ENCODE measurements at places on chromosomes 12 and 14. TPM values are rescaled to one million over a fixed set of nuclear protein-coding genes. Genes with fewer than 3 reads are reported as not detected.

DNA sequence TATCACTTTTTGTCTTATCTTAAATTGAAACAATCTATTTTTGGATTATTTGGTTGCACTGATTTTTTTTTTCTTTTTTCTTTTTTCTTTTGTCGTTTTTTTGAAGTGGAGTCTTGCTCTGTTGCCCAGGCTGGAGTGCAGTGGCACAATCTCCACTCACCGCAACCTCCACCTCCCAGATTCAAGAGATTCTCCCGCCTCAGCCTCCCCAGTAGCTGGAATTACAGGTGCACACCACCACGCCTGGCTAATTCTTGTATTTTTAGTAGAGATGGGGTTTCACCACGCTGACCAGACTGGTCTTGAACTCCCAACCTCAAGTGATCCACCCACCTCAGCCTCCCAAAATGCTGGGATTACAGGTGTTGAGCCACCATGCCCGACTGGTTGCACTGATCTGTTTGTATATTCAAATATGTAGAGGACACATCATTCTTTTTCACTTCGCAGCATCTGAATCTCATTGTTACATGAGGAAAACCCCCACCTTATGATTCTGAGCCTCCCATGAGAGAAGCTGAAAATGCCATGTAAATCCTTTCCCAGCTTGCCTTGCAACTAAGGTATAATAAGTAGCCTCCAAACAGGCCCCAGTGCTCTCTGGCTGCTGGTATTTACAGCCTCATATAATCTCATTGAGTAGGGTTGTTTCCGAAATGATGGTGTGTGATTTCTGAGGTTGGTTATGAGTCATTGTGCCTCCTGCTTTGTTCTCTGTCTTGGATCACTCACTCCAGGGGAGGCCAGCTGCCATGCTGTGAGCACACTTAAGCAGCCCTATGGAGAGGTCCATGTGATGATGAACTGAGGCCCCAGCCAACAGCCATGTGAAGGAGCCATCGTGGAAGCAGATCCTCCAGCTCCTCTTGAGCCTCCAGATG lies 5.2 kb upstream of the HSP90B1 start:
- no peak for DNase-seq

GRCh38 chr14:64705381-64706118 lies 1.3 kb downstream of the PLEKHG3 start:
- DNase-seq: no peak

GRCh38 chr12:19744705-19745218 lies 305.5 kb downstream of the AEBP2 start:
- no peak for DNase-seq

DNA sequence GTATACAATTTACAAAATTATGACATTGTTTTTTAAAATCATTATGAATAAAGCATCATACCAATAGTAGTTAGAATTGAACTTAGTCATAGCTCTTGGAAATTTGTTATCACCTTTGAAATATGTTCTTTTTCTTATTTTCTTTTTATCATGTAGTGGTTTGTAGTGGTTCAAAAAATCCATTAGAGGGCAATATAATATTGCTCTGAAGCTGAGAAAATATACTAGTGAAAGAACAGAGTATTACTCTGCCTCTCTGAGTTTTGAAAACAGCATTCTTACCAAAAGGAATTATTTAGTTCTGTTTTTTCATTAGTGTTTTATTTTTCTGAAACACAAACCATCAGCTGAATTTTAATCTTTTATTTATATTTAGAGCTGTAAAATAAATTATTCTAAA lies 76.2 kb downstream of the PDZRN4 start:
- no peak for DNase-seq

DNA sequence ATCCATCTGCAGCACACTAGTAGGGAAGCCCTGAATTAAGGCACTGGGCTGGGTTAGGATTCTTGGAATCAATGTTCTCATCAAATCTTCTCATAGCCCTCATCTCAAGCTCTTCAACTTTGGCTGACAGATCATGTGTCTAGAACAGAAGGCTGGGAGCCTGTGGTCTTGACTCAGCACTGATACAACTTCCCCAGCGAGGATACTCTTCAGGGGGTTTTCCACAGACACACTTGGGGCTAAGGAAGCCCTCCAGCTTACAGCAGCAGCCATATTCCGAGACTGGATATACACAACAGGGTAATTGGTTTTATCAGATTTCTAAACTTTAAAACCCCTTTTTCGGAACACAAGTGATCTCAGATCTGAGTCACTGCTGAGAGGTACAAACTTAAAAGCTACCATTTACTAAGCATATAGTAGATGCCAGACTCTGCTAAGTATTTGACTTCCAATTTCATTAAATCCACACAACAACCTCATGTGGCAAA lies 3.5 kb downstream of the FMNL3 start:
- no peak for DNase-seq

- DNase-seq: no peak
These were observed 30.6 kb downstream of the RASSF9 start for GRCh38 chr12:85805654-85806053.

DNA sequence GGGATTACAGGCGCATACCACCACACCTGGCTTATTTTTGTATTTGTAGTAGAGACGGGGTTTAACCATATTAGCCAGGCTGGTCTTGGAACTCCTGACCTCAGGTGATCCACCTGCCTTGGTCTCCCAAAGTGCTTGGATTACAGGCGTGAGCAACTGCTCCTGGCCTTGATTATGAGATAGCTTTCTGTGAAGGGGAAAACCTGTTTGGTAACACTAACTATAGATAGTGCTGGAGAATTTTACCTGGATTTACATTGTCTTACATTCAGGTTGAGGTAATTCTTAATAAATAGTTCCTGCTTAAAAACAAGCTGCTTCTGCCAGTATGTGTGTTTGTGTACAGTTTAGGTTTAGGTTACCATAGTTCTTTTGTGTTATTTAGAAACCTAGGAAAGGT lies 77.1 kb downstream of the MON2 start:
- DNase-seq: no peak

- DNase-seq: no peak
These were observed 295.3 kb upstream of the RGS6 start for GRCh38 chr14:71636820-71637471.

GRCh38 chr12:101939856-101940265 lies 62.5 kb downstream of the DRAM1 start:
- no peak for DNase-seq

DNA sequence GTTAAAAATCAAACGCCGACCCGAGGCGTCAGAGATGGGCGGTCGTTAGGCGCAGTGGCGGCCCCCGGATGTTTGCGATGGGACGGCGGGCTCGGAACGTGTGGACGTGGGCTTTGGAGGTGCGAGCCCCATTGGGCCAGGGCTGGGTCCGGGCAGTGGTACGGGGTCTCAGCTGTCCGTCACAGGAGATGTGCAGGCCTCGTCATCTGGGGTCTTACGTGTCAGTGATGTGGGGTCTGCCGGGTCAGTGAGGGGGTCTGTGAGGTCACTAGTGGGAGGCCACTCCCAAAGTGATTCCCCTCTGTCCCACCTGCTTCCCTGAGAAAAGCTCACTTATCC lies 21.6 kb upstream of the CHFR start:
- no peak for DNase-seq

- no peak for DNase-seq
These were observed 45.3 kb upstream of the NAA30 start for GRCh38 chr14:57345106-57345505.

DNA sequence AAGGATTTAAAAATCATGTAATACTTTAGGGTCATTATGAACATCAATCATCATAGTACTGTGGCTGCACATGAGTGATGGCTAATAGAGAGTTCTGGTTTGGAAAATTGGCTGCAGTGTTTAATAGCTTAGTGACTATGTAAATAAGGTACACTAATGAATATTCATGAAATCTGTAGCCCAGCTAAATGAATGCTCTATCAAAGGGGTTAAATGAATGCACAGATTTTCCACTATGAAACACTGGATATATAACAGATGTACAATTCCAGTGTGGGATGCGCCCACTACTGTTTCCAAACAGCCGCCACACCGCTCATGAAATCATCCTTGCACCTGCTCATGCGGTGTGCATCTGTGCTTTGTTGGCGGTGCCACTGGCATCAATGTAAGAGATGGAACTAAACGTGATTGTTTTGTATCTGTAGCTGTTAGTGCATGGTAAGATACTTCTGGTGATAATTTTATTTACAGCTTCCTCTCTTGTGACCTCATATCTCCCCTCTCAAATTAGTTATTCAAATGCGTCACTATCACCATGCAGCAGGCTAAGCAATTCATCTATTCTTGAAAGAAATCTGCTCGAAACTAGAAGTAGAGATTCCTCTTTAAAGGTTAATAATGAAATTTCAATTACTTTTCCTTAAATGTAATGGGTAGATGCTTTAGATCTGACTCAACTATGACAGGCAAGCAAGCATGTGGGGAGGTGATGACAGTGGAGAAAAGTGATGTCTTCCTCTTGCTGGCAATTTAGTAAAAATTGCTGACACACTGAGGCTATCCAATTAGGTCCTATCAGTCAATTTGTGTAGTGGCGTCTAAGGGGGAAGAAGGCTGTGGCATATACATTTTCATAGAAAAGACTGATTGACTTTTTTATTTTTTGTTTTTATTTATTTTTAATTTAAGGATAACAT lies 433.6 kb downstream of the AEBP2 start:
- no peak for DNase-seq

DNA sequence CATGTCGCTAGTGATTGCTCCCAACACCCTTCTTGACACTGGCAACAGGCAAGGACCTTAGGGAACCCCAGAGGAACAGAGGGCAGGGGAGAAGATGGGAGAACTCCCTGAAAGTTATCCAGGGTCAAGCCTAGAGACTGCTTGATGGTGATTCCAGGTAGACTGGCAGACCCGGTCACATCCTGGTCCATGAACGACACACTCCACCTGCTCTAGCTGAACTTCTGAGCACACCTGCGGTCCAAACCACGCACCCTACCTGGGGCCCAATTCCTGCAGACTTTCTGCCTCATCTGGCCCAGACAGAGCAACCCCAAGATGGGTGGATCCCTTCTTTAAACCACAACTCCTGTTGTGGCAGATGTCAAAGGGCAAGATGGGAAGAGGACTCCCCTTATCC lies 34.2 kb downstream of the NCKAP5L start:
- DNase-seq: no peak

DNA sequence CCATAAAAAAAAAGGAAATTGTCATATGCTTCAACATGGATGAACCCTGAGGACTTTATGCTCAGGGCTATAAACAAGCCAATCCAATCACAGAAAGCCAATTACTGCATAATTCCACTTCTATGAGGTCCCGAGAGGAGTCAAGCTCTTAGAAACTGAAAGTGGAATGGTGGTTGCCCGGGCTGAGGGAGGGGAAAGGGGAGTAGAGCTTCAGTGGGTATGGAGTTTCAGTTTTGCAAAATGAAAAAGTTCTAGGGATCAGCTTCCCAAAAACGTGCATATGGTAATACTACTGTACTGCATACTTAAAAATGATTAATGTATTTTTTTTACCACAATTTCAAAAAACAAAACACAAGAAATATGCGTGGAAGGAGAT lies 52.0 kb downstream of the RNF34 start:
- DNase-seq: no peak

GRCh38 chr12:118345355-118345754 lies 27.4 kb downstream of the TAOK3 start:
- no peak for DNase-seq

DNA sequence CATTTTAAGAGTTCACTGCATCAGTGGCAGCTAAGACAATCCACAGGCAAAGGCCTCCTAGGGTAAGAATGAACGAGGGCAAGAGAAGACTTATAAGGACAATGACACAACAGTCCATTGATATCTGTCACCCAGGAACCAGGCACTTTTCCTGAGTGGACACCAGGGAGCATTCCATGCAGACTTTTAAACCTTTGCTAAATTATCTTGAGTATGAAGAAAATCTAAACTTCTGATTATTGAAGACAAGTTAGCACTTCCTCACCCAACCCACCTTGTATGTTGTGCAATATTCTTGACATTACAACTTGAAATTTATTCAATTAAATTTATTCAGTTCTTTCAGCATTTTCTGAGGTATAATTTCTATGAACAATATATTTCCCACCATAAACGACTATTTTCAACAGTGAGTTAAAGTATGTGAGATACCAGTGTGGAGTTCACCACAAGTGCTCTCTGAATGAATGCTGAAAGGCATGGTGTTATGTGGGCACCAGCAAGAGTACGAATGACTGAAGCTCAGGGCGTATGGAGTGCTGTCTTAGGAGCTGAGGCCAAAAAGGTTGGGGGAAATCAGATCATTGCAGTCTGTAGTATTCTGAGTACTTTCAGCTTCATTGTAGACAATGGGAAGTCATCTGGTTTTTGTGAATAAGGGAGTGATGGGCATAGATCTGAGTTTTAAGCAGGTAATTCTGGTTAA lies 124.3 kb upstream of the LMNTD1 start:
- no peak for DNase-seq

DNA sequence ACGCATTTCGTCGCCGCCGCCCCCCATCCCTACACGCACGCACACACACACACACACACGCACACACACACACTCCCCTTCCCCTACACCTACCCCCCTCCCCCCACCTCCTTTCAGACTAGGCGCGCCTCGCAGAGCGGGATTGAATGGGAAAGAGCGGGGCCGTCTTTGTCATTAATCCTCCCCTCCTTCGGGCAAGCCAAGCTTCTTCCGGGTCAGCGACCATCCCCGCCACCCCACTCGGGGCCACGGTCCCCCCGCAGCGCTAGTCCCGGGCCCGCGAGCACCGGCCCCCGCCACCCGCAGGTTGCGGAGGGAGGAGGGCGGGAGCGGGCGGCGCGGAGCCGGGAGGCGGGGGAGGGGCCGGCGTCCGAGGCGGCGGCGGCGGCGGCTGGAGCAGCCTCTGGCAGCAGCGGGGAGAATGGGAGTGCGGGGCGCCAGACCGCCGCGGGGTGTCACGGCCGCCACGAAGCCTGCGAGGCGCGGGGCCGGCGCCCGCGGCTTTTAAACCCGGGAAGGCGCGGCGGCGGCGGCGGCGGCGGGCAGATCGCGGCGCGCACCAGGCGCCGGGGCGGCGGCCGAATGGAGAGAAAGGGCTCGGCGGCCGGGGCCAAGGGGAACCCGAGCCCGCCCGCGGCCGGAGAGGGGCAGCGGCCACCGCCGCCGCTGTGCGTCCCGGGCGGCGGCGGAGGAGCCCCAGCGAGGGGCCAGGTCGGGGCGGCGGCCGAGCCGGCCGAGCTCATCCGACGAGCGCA lies at the start of gene TTC9:
TTC9 (plus strand) TSS at position 369 of the 755 bp plus-strand sequence; CDS start at position 583, 214 bp downstream.
- DNase-seq: peak; percentile 74

Gene CBLN3
- total RNA-seq: 0.69 TPM

Gene AQP2
- total RNA-seq: not detected

Gene KRT2
- total RNA-seq: not detected

Gene GALNT9
- not detected for total RNA-seq

Gene CMKLR1
- 5.5 TPM for total RNA-seq

Gene TC2N
- total RNA-seq: 3.1 TPM

Gene FGD4
- 9.8 TPM for total RNA-seq

Gene KCNA1
- not detected for total RNA-seq

Gene CFAP54
- 0.13 TPM for total RNA-seq

Gene CORO1C
- total RNA-seq: 59.3 TPM
